ENCODE measurements at places on chromosomes 2 and 18. TPM values are rescaled to one million over a fixed set of nuclear protein-coding genes. Genes with fewer than 3 reads are reported as not detected.

POTEJ gene
- total RNA-seq = not detected

GRCh38 chr18:41761333-41762018, 193.6 kb upstream of the PIK3C3 start:
- DNase-seq = no peak

TRMT61B gene
- 21.4 TPM for total RNA-seq

DNA sequence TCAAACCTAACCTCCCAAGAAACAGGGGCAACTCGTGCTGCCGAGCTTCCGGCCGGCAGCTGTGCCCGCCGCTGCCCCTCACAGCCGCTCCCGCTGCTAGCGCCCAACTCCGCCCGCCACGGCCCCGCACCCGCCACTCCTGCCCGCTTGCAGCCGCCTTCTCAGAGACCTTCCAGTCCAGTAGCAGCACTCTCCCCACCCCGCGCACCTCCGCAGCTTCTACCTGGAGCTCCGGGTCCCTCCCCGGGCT, 722 bp upstream of the C2orf15 start:
- DNase-seq = no peak

TCF23 gene
- total RNA-seq = not detected

DNAH7 gene
- total RNA-seq = not detected

GRCh38 chr2:230924092-230924469, 961 bp downstream of the GPR55 start:
- no peak for DNase-seq

PSMA8 gene
- 0.44 TPM for total RNA-seq

DNA sequence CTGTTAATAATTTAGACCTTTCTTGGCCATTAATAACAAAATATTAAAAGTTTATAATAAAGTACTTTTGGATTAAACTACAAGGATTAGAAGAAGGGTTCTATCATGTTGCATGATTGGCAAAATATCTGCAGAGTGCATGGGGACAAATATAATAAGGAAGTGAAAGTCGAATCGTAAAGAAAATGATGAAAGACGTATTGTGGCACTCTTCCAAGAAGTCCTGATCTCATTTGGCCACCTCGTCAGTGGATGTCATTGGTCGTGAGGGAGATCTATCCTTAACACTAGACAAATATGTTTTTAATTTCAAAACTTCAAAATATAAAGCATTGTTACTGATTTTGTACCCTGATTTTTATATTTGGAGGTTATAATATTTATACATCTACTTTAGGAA, 197.7 kb upstream of the STON1 start:
- no peak for DNase-seq

MOB4 gene
- 27.2 TPM for total RNA-seq

CFAP65 gene
- not detected for total RNA-seq

GRCh38 chr2:241734208-241734466, 293 bp upstream of the D2HGDH start:
- no peak for DNase-seq

- no peak for DNase-seq
These were observed 81.1 kb upstream of the SLC39A10 start for GRCh38 chr2:195575879-195576401.

IL36RN gene
- not detected for total RNA-seq

CCNT2 gene
- total RNA-seq = 41.4 TPM

- DNase-seq = no peak
These were observed 244.9 kb downstream of the HDAC4 start for GRCh38 chr2:239155806-239156480.

DNA sequence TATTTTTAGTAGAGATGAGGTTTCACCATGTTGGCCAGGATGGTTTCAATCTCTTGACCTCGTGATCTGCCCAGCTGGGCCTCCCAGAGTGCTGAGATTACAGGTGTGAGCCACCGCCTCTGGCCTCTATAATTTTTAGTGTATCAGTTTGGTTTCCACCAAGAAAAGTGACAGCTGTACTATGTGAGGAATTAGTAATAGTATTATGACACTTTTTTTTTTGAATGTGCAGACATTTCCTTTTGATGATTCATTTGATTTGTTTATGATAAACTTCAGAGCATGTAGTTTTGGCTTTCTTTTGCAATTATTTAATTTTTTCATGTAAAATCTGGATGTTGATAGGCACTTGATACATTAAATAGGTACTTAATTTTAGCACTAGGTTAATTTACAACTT, 61.5 kb downstream of the PTPN4 start:
- DNase-seq = no peak

DNA sequence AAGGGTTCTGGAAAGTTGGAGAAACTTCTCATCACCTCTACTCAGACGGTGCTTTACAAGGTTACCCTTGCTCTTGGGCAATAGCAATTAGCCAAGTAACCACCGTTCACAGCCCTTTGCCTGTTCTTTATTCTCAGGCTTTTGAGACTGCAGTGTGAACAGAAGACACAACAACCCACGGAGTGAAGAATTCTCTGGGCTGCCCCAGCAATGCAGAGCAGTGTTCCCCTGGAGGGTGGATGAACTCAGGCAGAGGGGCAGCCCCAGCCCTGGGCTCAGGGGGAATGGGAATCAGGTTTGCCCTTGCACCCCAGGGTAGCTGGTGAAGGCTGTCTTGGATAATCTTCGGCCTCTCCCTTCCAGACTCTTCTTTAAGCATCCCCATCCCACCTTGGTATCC, 69.1 kb downstream of the MCFD2 start:
- DNase-seq = no peak

GRCh38 chr2:149924549-149925213, 337.1 kb upstream of the MMADHC start:
- no peak for DNase-seq

SLC35F5 gene
- 29.0 TPM for total RNA-seq

GRCh38 chr2:206477296-206477695, 34.0 kb downstream of the ADAM23 start:
- no peak for DNase-seq

HOXD9 gene
- not detected for total RNA-seq

DNA sequence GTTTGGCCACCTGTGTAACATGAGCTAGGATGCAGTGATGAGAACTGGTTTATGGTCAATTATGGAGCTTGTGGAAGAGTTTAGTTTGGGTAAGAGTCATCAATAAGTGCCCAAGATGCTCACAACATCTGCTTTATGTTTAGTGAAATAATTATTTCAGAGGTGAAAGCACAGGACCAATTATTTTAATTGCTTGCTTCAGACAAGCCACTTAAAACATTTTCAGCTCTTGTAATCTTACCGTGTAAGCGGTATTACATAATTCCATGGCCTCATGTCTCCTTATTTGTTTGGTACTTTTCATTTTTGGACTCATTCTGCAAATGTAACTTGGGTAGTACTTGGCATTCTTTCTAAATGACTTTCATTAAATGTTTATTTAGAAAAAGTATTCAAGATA, 5.4 kb downstream of the B3GNT2 start:
- no peak for DNase-seq

ELOA2 gene
- not detected for total RNA-seq

FSHR gene
- not detected for total RNA-seq

PDE1A gene
- total RNA-seq = not detected

All from activated T-helper 1 cell treated with anti-CD3 and anti-CD28 coated beads, Interleukin-12 subunit alpha, Interleukin-12 subunit beta, Interleukin-2, Interleukin-4 antibody, amounts not matched to agents 30 ng/mL and 10 ng/mL and 1 ng/mL, durations not matched to agents 14 hours and 24 hours and 36 hours (primary cell).